IPS DF 19.7 (cell line): ENCODE measurements at places on chromosomes 3 and 15.

- no peak for DNase-seq
These were observed 72.6 kb downstream of the TGFBR2 start for GRCh38 chr3:30679045-30679444.

GRCh38 chr3:181796641-181797040 is 84.9 kb downstream of the SOX2 start:
- no peak for DNase-seq

GRCh38 chr15:84736375-84736774 is 12.0 kb upstream of the ZNF592 start:
- DNase-seq: no peak

DNA sequence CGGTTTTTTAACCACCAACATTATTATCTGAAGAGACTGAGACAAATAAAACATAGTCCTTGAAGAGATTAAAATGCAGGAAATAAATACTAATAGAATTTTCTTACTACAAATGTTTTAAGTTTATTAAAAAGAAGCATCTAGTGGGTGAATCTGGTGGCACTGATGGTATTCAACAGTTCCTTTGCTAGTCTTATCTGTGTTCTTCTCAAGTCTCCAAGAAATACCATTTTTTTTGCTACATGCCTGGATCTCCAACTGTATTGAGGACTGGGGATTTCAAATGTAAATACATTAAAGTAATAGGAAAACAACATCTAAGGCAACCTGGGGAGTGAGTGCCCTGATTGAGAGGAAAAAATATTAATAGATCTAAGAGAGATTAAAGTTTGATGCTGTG is 21.9 kb downstream of the THOC7 start:
- no peak for DNase-seq

- no peak for DNase-seq
These were observed 24.6 kb upstream of the AP4E1 start for GRCh38 chr15:50883903-50884302.

DNA sequence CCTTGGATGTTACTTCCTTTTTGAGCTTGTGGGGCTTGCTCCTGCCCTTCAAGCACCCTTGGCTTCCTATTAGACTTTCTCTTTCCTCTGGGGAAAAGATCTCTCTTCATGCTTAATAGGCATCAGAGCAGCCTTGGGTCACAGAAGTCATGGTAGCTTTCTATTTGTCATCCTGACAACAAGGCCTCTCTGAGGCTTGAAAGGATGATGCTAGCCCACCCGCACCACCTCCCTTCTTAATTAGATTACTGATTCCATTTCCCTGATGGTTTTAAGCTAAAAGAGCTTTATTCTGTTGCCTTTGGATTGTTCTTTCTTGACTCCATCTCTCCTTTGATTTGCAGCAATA is 435.5 kb upstream of the TPM1 start:
- DNase-seq: no peak

DNA sequence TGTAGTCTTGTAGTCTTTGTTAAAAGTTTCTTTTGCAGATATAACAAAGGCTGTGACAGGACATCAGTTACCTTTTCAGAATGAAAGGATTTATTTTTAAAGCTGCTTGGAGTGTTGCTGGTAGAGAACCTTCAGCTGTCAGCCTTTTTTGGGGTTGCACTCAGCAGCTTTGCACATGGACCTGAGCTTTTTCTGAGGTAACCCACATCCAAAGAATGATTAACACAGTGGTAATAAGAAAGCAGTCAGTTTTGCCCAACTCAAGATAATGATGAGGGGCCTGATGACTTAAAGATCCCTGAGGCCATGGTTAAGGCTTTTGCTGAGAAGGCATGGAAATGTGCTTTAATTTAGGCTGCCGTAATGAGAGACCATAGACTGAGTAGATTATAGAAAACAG is 1042.7 kb downstream of the PLOD2 start:
- no peak for DNase-seq

DNA sequence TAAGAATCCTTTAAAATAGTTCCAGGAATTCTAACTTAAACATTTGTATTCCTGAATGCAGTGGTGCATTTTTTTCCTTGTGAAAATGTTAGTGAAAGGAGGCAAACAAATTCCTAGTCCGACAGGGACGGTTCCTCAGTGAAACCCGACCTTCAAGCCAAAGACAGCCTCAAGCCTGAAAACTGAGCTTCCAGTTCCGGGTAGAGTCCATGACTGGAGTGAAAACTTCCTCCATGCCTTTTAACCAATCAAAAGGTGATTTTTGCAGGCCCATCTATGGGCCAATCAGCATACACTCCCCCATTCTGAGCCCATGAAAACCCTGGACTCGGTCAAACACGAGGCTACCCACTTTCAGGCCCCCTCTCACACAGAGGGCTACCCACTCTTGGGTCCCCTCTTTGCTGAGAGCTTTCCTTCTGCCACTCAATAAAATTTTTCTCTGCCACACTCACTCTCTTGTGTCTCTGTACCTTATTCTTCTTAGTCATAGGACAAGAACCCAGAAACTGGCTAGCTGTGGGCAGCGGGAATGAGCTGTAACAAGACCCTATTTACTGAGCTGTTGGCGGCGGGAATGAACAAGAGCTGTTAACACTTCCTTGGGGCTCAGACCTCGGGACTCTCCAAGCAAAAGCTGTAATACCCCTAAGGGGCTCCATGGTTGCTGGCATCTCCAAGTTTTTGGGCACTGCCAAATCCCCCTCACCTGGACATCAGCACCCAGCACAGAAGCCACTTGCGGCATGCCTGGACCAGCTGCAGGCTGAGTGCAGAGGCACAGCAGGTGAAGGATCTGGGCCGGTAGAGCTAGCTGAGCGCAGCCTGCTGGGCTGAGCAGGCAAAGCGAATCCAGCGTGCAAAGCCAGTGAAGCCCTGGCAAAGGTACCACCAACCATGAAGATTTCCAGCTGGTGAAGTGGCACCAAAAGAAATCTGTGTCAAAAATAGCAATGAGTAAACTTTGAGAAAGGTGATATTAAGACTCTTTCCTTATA is 598.8 kb downstream of the MCTP2 start:
- no peak for DNase-seq

GRCh38 chr3:22862111-22862510 is 341.0 kb upstream of the UBE2E2 start:
- DNase-seq: peak; percentile 5

GRCh38 chr3:40766396-40766795 is 241.6 kb downstream of the ZNF621 start:
- DNase-seq: no peak

DNA sequence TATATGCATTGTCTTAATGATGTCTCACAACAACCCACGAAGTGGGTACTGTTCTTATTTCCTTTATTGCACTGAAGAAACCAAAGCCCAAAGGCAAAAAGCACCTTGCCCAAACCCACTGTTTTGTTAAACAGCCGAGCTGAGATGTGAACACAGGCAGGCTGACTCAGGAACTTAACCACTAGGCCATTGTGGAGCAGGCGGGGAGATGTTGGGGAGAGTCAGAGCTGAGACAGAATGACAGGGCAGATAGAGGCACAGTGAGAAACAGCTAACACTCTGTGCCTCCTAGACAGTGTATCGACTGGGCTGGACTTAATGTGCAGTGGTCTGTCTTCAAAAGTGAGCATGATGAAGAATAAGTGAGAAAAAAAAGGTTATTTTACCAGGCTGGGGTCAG is 56.5 kb downstream of the RPLP1 start:
- no peak for DNase-seq

- no peak for DNase-seq
These were observed 267.7 kb downstream of the XXYLT1 start for GRCh38 chr3:195003006-195003892.

DNA sequence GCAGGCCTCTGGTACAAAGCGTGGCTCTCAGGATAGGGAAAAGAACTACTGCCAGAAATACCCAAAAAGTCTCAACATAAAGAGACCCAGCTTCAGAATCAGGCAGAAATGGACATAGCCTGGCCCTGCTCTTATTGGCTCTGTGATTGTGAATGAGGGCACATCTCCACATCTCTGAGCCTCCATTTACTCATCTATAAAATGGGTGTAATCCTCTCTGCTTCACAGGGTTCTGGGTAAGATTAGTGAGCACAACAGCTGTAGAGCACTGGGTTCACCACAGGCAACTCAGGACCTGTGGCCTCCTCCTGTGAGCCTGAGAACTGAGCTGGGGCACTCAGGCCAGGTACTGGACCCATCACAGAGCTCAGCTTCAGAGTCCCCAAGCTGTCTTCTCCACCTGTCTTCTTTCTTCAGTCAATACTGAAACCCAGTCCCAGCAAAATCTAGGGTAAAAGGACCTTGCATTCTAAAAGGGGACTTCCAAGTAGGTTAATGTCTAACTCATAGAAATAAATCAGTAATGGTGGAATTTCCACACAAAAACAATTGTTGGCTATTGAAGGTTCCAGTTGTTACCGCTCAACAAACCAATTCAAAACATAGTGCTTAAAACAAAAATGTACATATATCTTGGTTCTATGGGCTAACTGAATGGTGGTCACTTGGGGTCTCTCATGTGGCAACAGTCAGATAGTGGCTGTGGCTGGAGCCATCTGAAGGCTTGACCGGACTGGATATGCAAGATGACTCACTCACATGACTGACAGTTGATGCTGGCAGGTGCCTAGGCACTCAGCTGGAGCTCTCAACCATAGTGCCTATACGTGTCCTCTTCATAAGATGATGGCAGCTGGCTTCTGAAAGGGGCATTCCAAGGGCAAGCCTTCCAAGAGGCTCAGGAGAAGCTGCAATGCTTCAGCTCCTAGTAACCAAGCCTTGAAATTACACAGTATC is 47.3 kb downstream of the TRIM42 start:
- DNase-seq: no peak

DNA sequence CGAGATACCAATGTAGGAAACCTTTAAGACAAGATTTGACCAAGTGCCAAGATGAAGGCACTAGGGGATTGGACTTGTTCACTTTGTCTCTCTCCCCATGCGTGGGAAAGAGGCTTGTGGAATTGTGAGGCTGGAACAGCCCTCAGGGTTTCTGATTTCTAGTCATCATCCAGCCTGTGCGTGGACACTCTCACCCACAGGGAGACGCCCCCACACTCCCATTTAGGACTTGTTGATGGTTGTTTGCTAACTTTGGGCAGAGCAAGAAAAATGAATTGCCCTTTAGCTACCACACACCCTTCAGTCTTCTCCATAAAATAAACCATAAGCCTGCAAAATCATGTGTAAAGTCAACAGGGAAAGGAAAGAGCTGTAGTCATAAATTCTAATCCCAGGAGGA is 18.4 kb downstream of the ACKR2 start:
- DNase-seq: no peak

GRCh38 chr3:123655400-123655799 is 70.5 kb upstream of the HACD2 start:
- DNase-seq: no peak

DNA sequence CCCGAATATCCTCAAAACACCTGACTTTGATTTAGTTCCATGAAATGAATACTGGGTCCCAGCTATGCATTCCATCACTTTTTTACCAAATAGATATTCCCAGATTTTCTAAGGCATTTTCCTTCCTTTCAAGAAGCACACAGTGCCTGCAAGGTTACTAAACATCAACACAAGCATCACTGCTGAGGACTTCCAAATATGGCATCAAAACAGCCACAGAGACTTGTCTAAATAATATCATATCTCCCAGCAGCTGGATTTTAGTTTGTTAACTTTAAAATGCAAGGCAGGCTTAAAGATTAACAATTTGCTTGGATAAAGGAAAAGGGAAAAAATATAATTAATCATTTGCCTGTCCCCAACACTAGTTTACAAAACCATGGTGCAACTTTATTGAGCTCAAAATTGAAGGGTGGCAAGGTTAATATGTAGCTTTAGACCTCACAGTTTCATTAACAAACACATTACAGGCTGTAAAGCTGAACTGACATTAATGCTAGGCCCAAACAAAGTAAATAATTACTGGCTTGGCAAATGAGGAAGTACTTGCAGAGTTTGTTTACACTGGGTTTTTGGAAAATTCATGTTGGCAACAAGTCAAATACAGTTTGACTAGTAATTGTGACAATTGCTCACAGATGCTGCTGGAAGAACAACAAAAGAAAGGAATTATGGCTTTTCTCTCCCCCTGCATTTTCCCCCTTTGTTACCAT is 401.7 kb upstream of the CDIN1 start:
- DNase-seq: no peak

DNA sequence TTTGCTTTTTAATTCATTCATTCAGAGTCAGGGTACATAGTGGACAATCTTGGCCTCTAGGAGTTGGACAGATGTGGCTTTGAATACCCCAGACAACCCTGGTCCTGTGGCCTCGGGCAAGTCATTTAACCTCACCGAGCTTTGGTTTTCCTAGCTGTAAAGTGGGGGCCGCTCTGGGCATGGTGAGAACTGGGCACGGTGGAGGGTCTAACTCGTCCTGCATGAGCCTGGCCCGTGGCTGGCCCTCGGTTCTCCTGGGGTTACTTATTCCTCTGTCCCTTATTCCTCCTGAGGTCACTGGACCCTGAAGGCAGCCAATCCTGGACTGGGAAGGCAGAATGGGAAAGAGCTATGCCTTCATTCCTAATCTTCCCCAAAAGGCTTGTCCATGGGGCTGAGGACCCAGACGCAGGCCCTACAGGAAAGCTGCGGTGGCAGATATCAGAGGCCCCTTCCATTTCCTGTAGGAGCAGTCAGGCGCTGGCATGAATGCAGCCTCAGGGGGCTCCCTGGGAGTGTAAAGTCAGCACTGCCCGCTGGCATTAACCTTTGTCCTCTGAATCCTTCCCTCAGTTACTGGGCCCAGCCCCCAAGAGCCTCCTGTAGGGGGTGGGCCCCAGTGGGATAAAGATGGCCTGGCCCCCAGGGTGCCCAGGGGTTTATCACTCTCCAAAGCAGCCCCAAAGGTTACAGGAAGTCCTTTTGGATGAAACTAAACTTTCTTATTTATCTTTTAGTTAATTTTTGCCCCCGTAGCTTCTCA is 17.9 kb upstream of the SEC13 start:
- no peak for DNase-seq

DNA sequence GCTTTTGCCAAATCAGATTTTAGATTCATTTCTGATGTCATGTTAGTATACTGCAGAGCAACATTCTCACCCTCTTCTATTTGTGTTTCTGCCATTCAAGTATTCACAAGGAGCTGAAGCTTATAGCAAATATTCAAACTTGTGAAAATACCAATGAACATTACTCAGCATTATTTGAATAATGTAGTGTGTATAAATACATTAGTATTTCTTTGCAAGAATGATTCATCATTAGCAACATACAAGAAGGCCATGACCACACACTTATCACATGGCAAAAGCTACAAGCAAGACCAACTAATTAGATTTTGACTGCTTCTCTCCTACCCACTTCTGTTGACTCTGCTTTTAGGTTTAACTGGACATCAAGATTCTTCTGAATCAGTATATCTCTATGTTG is 124.9 kb downstream of the IGSF11 start:
- DNase-seq: no peak
